NCI-H2081 (cell line): ENCODE measurements at places on chromosomes 16 and 17.

DNA sequence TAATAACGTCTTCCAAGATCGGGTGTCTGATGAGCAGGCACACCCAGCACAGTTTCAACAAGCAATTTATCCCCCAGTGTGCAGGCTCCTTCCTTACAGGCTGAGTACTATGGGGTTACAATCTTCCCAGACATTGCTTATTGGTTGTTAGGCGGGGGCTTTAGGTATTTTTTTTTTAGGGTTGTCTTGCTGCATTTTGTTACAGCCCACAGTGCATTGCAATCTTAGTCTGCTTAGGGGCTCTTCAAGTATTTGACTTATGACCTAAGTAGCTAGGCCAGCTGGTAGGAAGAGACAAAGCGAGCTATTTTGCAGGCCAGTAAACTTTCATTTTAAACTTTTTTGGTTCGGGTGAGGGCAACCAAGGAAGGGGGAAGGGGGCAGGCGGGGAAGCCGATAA lies 5.8 kb downstream of the PLD6 start:
- DNase-seq: no peak

GRCh38 chr16:80984124-80984892 lies 22.4 kb downstream of the CMC2 start:
- DNase-seq: no peak

DNA sequence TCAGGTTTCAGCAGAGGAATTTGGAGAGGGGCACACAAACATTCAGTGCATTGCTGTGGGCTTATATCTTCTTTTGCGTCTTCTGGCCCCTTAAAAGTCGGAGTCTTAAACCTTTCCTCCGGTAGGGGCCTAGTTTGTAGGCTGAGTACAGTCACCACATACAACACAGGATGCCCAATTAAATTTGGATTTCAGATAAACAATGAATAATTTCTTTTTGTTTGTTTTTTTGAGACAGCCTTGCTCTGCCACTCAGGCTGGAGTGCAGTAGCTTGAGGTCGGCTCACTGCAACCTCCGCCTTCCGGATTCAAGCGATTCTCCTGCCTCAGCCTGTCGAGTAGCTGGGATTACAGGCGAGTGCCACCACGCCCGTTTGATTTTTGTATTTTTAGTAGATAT lies 26.7 kb upstream of the ADORA2B start:
- no peak for DNase-seq

GRCh38 chr16:73428121-73428520 lies 380.2 kb upstream of the ZFHX3 start:
- DNase-seq: no peak

DNA sequence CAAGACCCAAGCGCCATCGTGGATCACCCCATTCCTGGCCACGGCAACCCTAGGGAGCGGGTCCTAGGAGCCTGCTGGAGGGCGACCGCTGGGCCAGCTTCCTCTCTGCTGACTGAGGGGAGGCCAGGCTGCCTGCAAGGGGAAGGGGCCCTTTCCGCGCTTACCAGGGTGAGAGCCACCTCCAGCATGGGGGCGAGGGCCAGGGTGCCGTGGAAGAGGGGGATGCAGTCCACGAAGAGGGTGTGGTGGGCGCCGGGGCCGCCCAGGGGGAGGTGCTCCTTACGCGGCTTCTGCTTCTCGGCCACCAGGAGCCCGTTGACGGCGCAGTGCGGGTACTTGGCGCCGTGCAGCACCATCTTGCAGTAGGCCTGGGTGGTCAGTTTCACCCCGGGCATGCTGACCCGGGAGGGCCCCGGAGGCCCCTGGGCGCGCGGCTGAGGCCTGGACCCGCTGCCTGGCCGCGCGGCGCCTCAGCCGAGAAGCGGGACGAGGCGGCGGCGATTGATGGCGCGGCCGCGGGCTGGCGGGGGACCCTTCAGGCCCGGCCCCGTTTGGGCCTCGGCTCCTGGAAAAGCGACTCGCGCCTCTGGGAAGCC lies 345 bp downstream of the EMC8 start:
- no peak for DNase-seq

DNA sequence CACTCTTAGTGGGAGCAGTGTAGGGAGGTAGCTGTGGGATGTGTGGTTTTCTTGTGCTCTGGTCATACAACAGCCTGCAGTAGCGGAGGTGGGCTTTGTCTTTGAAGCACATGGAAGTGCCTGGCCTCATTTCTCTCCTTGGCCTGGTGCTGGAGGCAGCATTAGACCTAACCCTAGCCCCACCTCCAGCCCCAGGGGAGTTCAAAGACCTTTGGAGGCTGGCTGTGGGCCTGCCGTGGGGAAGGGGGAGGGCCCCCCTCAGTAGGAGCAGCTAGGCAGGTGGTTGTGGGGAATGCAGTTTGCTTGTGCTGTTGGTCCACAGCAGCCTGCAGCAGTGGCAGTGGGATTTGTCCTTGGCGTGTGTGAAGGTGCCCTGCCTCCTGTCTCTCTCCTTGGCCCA lies 91.7 kb downstream of the BCAS3 start:
- no peak for DNase-seq

- no peak for DNase-seq
These were observed 39.7 kb upstream of the GHDC start for GRCh38 chr17:42233994-42234393.

DNA sequence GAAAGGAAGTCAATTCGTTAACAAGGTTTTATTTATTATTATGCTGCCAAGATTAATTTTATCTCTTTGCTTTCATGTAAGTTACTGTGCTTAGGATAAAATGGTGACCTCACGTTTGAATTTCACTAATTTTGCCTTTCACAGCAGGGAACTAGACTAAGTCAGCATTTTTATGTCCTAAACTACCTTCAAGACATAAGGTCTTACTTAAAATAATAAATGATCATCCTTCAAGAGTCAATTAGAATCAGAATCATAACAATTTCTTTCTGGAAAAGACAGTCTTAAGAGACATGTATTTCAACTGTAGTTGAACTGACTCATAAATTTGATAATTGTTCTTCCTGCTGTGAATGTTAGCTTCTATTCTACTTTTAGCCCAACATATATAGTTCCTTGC lies 893.8 kb downstream of the KCNJ2 start:
- no peak for DNase-seq

- no peak for DNase-seq
These were observed 55.6 kb downstream of the IKZF3 start for GRCh38 chr17:39808409-39808997.

- DNase-seq: no peak
These were observed 250.8 kb downstream of the XYLT1 start for GRCh38 chr16:17219991-17220390.

DNA sequence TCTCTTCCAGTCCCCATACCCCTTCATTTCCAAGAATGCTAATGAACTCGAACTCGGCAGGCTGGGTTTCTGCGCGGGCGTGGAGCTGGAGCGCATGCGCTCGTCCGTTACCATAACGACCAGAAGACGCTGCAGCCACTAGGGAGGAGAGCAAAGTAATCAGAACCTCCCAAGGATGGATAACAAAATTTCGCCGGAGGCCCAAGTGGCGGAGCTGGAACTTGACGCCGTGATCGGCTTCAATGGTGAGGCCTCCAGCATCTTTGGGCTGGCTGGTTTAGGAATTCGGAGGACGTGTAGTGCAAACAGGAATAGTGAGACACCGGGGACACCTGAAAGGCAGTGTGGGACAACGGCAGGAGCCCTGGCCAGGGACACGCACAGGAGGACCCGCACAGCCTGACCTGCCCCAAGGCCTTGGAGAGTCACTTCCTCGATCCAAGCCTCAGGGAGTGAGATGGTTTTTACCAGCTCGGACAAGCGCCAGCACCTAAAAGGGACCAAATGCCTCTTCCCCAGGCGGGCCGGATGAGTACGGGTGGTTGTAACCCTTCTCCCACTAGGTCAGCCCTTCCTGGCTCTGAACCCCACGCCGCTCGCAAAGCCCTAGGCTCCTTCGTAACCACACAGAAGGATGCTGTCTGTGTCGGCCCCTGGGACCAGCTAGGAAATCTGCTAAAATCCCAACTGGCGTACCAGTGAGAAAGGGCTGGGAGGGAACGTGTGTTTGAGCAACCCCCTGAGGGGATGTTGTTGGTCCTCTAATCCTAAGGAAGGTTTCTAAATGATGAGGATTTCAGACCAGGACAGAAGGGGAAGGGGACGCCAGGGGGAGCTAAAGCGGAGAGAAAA lies at the start of gene CFAP52:
Gene CFAP52 (plus strand): TSS at position 122 of the 852 bp plus-strand sequence. CDS start 54 bp downstream, at position 176.
- DNase-seq: peak; percentile 9

GRCh38 chr16:125011-125410 lies 13.5 kb downstream of the NPRL3 start:
- DNase-seq: no peak

- no peak for DNase-seq
These were observed 18.8 kb downstream of the PCTP start for GRCh38 chr17:55769625-55770000.

DNA sequence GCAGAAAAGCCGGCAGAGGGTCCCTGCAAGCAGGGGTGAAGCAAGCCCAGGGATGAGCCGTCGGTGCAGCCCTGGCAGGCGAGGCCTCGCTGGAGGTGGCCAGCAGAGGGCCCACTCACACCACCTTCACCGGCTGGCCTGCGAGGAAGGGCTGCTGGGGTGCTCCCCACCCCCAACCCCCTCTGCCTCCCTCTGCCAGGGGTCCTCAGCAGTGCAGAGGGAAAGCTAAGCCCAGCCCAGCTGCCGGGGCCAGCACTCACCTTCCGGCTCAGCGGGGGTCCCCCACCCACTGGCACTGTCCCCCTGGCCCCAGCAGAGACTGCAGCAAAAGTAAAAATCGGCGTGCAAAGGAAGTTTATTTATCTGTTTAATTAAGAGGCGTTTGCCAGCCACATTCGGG lies 113.4 kb downstream of the ENGASE start:
- peak; percentile 15 for DNase-seq
